Activated CD4-positive, alpha-beta T cell treated with anti-CD3 and anti-CD28 coated beads, Interleukin-2, amount 10 ng/mL, durations not matched to agents 24 days and 14 days (primary cell): ENCODE measurements at places on chromosomes 3 and 15.

DNA sequence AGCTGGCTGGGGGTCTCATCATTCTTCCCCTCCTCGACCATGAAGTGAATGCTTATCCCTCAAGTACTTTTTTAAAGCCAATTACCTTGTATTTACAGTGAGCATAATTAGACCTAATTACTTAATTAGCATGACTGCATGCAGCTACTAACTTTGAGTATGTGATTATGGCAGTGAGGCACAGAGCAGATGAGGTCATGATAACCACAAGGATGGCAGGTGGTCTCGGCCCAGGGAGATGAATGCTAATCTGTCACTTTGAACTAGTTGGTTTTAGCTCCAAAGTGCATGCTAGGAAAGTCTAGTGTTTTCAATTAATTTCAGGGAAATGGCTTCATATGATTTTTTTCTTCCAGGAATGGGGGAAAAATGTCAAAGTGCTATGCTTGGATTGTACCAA is 233.8 kb downstream of the NTRK3 start:
- no peak for DNase-seq

DNA sequence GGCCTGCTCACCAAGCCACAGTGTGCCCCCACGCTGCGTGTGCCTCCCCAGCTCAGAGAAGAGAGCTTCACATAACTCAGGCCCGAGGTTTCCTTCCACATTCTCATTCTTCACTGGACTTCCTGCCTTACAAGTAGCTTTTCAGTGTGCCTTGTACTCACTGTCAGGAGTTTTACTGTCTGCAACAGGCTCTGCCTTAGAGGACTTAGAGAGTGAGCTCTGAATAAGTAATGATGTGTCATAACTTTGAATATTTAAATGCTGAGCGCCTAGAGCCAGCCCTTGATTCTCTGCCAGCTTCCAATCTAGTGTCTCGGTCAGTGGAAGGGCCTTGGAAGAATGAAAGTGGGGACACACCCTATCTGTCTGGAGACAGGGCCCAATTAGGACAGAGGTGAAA is 41.8 kb downstream of the ITGB5 start:
- no peak for DNase-seq

DNA sequence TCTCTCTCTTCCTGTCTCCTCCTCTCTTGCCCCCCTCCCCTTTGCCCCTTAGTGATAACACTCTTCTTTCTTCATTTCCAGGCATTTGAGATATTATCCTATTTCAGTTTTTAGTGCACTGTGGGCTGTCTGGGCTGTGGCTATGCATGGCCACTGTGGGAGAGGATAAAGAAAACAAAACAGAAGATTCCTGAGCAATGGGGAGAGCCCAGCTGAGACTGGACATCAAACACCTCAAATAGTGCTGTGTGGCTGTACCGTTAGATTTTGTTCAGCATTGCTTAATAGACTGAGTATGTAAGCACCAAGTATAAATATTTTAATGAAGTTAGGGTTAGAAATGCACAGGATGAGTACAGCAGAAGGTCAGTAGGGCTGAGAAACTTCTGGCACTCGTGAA is 7.9 kb upstream of the GBE1 start:
- no peak for DNase-seq

DNA sequence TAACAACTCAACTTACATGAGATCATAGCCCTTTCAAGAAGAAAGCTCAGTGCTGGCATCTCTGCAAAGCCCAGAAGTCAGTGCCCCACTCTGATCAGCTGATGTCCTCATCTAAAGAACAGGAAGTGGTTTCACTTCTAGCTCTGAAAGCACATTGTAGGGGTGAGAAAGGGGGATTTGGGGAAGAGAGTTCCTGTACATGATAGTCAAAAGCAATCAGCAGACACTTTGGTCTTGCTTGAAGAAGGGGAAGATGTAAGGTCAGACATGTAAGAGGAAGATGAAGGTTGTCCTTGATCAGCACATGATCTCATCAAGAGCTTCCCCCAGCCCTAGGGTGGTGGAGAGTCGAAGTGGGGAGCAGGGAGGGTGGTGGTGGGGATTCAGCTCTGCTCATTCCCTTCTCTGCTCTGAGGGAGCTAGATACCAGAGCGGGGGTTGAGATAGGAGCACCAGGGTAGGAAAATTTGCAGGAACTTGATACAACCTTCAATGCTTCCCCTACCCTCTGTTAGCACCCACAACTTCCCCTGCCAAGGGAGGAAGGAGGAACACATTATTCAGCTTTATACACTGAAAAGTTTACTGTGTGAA is 76.4 kb upstream of the ETV5 start:
- peak; percentile 75 for DNase-seq

- no peak for DNase-seq
These were observed 40.6 kb downstream of the LYZL4 start for GRCh38 chr3:42369832-42370231.

- DNase-seq = no peak
These were observed 214.1 kb downstream of the NECTIN3 start for GRCh38 chr3:111285694-111286093.

GRCh38 chr3:20974396-20974795 is 776.6 kb downstream of the ZNF385D start:
- no peak for DNase-seq

DNA sequence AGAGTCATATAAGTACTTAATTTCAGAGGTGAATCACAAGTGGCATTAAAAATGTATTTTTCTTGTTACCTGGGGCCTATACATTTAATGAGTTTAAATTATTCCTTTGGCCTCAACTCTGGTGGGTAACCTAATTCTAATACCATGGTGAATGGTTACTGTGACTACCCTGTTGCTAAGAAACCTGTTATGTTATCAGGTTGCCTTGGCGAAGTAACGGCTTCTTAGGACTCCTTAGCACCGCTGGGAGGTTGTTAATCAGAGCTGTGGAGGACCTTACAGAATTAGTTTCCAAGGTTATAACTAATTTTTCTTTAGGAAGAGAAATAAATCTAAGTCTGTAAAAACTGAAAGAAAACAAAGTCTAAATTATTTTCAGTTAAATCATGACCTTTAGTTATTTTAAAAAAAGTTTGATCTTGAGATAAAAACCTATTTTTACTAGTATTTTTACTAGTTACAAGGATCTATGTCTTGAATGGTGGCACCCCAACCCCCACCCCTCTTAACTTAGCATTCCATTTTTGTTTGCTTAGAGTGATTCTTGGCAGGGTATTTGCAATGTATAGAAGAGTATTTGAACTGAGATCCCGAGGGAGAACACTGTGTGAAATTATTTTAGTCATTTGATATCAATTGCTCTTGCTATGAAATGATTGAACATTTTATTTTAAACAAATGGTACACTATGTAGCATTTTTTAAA is 155.5 kb downstream of the FNDC3B start:
- no peak for DNase-seq

GRCh38 chr15:59148153-59148833 is 43.3 kb downstream of the CCNB2 start:
- DNase-seq = no peak

GRCh38 chr3:72627271-72627670 is 221.0 kb downstream of the SHQ1 start:
- DNase-seq = no peak

DNA sequence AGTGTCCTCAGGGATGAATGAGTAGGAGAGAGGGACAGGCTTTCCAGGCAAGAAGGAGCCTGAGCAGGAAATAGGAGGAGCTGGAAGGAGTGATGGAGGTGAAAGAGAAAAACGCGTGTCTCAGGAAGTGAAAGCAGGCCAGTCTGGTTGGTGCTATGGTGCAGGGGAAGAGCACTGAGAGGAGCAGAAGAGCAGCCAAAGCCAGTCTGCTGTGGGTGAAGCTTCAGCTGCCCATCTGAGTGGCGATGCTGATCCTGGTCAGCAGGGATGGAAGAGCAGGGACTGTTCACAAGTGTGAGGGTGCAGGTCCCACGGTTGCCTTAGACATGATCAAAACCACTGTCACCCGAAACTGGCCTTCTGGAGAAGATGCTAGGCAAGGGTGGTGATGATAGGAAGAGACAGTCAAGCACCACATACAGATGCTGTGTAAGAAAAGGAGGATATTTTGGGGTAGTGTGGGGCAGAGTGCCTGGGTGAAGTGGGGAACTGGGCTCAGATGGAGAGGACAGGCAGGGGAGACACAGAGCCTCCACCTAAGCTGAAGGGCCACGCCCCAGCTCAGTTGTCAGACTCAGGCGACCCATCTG is 5.5 kb upstream of the KY start:
- no peak for DNase-seq

GRCh38 chr3:140238646-140239314 is 303.8 kb downstream of the CLSTN2 start:
- no peak for DNase-seq

- no peak for DNase-seq
These were observed 72.8 kb downstream of the FNDC3B start for GRCh38 chr3:172112078-172112733.

GRCh38 chr15:69194854-69195253 is 34.4 kb downstream of the GLCE start:
- no peak for DNase-seq

- DNase-seq = no peak
These were observed 7.8 kb downstream of the LRCH3 start for GRCh38 chr3:197798863-197799262.

- no peak for DNase-seq
These were observed 31.3 kb upstream of the SETMAR start for GRCh38 chr3:4271834-4272233.

DNA sequence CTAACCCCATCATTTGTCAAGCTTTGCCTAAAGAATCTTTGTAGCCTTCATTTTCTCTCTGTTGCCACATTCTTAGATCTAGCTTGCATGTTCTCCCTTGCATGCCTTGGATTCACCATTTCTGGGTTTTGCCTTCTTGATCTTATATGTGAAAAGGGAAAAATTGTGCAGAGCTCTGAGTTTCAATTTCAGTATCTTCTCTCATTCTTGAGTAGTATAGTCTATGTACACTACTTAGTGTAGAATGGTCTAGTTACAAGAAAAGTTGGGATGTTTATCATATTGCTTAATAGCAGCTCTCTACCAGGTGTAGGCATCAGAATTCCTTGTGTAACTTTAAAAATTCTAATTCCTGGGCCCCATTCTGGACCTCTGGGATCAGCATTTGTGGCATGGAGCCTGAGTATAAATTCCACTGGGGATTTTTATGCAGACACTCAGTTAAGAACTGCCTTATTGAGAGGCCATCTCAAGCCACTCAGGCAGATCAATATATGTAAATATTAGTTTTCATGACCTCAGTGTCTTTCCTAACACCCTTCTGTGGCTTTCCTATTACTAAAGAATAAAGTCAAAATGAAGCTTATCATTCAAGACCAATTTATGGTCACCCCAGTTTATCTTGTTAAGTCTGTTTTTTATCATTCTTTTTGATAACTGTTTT is 23.4 kb downstream of the GTF2E1 start:
- no peak for DNase-seq

- no peak for DNase-seq
These were observed 596 bp downstream of the COL7A1 start for GRCh38 chr3:48594417-48595049.

DNA sequence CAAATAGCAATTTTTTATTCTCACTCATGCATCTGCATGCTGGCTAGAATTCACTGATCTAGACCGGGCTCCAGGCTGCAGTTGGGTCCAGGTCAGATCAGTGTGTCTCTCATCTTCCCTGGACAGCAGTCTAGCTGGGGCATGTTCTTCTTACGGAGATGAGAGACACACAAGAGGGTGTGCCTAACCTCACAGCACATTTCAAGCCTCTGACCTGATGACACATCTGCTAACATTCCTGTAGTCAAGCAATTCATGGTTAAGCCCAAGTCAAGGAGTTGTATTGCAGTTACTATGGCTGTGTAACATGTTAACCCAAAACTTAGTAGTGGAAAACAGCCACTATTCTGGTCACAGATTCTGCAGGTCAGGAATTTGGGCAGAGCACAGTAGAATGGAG is 13.1 kb downstream of the BSN start:
- no peak for DNase-seq

GRCh38 chr3:108393128-108393900 is 97.0 kb downstream of the HHLA2 start:
- no peak for DNase-seq

GRCh38 chr3:64179249-64179648 is 46.0 kb downstream of the PRICKLE2 start:
- DNase-seq = no peak

DNA sequence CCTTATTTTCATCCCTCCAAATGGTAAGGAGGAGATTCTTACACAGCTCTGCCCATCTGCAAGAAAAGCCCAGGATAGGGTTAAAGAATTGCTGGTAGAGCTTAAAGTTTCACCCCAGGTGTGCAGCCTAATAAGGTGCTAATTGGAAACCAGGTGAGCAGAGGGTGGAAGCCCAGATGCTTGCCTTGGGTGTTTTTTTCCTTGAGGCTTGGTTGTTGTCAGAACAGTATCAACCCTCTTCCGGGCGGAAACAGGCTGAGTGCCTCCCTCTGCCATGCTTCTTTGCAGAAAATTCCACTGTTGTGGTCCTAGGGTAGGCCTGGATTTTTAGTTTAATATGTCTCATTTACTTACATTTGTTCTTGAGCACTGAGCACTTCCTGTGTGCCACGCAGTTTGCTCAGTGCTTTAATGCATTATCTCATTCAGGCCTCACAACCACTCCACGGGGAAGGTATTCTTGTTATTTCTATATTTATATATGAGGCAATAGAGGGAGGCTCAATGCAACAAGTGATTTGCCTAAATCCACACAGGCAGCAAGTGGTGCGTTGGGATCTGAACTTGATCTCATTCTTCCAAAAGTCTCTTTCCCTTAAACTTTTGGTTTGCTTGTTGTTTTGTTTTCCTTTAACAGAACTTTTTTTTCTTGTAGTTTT is 115.0 kb upstream of the LRIG1 start:
- DNase-seq = no peak

DNA sequence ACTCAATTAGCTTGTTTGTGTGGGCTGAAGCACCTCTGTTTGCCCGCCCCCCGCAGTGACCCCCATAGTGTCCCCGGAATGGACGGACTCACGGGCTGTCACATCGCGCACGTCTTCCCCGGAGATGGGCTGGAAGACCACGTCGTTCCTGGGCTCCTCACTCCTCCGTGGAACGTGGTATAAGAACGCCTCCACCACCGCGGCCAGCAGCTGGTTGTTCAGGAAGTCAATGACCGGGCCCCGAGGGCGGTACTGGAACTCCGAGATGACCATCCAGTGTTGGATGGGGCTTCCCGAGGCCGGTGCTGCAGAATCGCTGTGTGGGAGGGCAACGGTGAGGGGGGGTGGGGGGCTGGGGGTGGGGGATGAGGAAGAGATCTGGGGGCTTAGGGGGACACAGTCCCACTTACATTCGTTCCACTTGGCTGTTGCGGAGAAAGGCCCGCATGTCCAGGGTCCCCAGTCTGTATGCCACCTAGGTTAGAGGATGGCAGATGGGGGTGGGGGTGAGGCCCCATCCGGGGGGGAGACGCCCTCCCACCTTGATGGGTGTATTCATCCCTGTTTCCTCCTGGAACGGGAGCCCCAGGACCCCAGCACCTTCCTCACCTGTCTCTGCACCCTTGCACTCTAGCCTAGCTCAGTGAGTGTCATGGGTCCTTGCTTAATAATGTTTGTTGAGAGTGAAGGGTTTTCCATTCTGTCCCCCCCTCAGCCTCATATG is 30.2 kb downstream of the MUC20 start:
- no peak for DNase-seq
